ENCODE measurements at places on chromosomes 2 and 18.

- no peak for DNase-seq
These were observed 29.5 kb downstream of the TMEM163 start for GRCh38 chr2:134689315-134689714.

DNA sequence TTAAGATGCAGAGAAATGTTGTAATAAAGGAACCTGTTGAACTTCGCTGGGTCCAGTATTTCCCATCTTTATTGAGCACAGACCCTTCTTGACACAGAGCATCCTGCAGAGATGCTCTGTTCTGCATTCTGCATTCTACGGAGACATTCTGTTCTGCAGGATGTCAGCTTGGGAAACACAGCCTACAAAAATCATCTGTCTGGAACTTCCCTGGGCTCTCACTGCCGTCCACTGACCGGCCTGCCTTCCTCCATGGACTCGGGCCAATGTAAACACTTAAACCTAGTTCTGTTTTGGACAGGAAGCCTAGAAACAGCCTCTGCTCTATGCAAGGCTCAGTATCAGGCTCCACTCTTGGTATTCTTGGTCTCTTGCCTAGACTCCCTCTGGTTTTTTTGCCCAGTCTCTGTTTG is 90.0 kb upstream of the PPP1CB start:
- no peak for DNase-seq

- DNase-seq = no peak
These were observed 45.9 kb upstream of the CNGA3 start for GRCh38 chr2:98300141-98300874.

DNA sequence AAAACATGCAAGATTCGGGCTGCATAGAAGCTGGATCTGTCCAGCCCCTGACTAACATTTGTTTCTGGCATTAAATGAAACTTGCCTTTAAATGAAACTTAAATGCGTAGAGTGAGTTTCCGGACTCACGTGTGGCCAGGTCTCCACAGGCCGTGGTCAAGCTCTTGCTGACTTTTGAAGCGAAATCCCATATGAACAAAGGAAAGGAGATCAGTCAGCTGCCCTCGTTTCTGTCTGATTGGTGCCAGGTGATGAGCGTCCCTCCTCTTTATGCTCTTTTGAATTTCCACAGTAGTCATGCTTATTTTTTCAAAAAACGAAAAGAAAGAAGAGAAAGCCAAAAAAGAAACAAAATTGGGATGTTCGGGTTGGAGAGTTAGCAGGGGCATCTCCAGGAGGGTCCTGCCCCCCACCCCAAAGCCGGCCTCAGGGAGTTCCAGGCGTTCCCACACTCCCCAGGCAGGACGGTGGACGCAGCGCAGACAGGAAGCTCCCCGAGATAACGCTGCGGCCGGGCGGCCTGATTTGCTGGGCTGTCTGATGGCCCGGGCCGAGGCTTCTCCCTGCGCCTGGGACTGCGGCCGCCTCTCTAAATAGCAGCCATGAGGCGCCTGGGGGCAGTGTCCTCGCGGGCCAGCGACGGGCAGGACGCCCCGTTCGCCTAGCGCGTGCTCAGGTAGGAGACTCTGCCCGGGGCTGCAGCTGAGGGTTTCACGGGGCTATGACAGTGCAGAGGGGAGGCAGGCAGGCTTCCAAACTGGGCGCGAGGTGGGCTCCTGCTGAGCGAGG is at the start of gene COLEC11:
COLEC11 (plus strand) TSS at position 620 of the 789 bp plus-strand sequence. CDS start 9,229 bp downstream, outside the sequence.
- DNase-seq = no peak

DNA sequence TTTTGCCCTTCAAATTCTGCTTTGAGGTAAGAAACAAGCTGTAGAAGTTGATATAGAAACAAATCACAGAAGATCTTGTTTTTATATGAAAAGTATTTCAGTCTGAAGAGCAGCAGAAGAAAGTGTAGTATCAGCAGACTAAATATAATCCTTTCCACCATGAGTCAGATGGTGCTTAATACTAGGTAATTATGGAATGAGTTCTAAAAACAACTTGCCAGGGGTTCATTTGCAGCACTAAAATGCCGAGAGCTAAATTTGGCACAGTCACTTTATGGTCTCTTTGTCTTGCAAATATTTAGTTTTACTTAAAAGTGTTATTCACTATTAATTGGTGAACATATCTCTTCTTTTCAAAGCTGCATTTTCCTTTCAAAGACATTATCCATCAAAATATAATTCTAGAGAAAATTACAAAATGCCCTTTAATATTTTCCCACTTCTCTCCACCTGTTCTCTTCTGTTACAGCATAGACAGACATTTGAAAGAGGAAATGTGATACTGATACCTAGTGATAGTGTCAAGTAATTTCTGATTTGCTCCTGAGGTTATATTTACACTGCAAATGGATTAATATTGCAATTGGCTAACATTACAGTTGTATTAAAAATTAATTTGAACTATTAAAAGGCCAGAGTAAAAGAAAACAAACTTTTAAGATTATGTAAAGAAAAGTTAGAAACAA is 5.3 kb downstream of the MYL1 start:
- DNase-seq = no peak

DNA sequence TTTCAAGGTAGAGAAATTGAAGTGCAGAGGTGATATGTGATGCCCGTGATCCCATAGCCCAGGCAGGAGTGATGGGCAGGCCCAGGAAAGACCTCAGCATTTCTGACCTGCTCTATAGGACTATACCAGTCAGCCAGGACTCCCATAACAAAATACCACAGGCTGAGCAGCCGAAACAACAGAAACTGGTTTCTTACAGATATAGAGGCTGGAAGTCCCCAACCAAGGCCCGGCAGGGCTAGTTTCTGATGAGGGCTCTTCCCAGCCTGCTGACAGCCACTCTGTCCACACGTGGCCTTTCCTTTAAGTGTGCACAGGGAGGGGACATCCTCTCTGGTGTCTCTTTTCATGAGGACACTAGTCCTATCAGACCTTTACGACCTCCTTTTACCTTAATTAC is 104.2 kb upstream of the AGAP1 start:
- no peak for DNase-seq

- DNase-seq = no peak
These were observed at the start of gene DIPK1C for GRCh38 chr18:74457043-74457724. TSS of gene DIPK1C (minus strand) at chr18:74457308. CDS start at chr18:74457259, 49 bp downstream.

- DNase-seq = no peak
These were observed 7.0 kb upstream of the ZNF407 start for GRCh38 chr18:74590671-74591070.

DNA sequence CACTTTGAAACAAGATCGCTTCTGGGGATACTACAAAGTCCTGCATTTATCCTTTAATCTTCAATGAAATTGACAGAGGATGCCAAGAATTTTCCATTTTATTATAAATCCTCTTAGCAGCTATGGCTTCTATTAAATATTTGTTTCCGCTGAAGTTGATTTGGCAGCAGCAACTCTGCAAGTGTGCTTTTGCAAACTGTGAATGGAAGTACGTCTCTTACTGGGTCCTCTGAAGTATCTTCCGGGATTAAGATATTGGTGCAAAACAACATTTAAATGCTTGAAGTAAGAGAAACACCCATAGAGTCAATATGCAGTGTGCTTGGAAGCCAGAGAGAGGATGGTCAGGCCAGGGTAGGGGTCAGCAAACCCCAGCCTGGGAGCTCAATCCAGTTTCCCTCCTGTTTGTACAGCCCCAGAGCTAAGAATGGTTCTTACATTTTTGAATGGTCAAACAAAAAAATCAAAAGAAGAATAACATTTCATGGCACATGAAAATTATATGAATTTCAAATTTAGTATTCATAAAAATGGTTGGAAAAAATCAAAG is 13.6 kb downstream of the CCDC68 start:
- no peak for DNase-seq

- no peak for DNase-seq
These were observed 1807.0 kb downstream of the SUCLG1 start for GRCh38 chr2:82652117-82652516.

DNA sequence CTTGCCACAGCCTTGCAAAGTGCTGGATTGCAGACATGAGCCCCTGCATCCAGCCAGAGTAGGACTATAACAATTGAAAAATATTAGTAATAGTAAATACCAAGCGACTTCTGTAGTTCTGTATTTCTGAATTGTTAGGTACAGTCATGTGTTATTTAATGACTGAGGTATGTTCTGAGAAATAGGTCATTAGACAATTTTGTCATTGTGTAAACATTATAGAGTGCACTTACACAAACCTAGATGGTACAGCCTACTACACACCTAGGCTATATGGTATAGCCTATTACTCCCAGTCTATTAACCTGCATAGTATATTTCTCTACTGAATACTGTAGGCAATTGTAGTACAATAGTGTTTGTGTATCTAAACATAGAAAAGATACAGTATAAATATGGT is 92.1 kb downstream of the GALNT1 start:
- DNase-seq = no peak

- no peak for DNase-seq
These were observed 86.6 kb downstream of the MARCHF4 start for GRCh38 chr2:216285701-216286100.

- DNase-seq = no peak
These were observed 85.3 kb upstream of the GALNT5 start for GRCh38 chr2:157172239-157172638.

DNA sequence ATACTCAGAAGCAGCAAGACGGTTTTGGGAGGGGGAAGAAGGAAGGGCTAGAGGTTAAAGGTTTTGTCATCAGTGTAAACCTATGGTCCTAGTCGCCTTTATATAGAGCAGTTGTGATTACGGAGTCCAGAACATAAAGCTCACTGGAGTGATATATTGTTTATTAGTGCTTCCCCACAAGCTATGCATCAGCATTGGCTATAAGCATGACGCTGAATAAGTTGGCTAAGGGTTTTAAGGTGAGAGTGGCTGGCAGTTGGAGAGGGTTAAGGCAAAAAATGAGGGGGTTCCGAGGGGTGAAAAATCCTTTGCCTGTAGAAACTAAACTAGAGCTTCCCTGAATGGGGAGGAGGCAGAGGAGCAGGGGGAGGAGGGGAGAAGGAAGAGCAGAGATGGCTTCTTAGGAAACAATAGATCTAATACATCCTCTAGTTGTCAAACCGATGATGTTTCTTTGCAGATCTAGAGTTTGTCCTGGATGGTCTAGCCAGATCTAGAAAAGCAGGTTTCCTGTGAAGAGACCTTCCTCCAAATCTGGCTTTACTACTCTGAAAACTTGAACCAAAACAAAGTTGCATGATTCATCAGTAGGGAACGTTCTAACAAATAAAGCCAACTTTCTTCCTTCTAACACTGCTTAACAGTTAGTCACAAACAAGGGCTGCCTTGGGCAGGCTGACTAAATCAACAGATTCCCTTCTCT is 2.5 kb downstream of the KLF7 start:
- DNase-seq = no peak

- DNase-seq = no peak
These were observed 55.6 kb upstream of the IMP4 start for GRCh38 chr2:130286983-130287655.

DNA sequence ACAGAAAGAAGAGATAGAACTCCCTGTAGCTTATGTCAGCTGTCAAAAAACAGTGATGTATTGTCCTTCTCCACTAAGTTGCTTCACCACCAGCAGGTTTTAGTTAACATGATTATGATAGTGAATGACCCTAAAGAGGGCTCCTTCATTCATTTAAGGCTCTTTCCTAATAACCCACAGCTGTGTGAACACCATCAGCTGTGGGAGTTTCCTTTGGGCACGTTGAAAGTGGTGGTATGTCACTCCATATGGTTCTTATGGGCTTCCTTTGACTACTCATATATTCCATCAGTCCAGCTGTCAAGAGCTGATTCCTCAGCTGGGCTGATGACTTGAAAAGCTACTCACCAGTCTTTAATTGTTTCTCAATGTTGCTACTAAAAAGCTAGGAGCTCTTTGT is 210.3 kb downstream of the UBE2E3 start:
- DNase-seq = no peak

DNA sequence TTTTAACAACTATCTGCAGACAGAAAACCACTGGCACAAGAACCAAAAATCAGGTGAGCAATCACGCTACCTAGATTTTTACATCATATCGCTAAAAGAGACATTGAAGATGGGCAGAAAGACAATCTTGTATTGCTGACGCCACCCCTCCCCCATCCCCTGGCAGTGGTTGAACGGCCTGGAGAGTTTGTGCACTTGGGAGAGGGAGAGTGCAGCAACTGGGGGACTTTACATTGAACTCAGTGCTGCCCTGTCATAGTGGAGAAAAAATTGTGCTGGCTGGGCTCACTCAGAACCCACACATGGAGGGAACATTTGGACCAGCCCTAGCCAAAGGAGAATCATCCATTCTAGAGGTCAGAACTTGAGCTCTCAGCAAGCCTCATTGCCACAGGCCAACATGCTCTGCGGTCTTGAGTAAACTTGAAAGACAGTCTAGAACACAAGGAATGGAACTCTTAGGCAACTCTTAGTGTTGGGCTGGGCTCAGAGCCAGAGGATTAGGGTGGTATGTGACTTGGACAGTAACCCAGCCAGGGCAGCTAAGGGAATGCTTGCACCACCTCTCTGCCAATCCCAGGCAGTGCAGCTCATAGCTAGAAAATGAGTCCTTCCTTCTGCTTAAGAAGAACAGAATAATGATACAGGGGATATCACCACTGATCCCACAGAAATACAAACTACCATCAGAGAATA is 220.0 kb upstream of the CYP26B1 start:
- no peak for DNase-seq

DNA sequence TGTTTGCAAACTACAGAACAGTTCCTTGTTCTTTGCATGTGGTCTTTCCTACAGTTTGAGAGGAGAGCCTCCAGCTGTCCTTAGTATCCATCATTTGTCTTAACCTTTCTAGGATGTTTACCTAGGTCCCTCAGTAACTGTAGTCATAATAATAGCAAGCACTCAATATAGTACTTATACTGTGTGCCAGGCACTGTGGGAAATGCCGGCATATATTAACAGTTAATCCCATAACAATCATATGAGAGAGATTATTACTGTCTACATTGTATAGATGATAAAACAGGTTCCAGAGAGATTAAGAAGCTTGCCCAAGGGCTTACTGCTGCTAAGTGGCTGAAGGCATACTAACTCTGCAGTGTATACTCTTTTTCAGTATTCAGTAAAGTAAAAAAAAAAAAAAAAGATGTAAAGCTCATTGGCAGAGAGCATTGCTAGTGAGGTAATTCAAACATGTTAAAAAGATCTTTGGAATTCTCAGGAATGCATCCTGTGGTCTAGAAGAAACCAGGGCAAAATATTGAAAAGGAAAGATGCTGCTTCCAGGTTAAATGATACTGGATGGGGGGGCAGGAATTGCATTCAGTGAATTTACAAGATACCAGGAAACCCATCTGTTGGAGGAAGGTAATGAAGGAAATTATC is 72.3 kb downstream of the SPTBN1 start:
- no peak for DNase-seq

- no peak for DNase-seq
These were observed 49.4 kb downstream of the IMPA2 start for GRCh38 chr18:12030670-12031069.

- DNase-seq = no peak
These were observed 144.1 kb downstream of the NDUFA10 start for GRCh38 chr2:239881031-239881471.
